ENCODE measurements at places on chromosomes 12 and 14.

GRCh38 chr12:108302403-108303311, 36.5 kb downstream of the CMKLR1 start:
- no peak for DNase-seq

DNA sequence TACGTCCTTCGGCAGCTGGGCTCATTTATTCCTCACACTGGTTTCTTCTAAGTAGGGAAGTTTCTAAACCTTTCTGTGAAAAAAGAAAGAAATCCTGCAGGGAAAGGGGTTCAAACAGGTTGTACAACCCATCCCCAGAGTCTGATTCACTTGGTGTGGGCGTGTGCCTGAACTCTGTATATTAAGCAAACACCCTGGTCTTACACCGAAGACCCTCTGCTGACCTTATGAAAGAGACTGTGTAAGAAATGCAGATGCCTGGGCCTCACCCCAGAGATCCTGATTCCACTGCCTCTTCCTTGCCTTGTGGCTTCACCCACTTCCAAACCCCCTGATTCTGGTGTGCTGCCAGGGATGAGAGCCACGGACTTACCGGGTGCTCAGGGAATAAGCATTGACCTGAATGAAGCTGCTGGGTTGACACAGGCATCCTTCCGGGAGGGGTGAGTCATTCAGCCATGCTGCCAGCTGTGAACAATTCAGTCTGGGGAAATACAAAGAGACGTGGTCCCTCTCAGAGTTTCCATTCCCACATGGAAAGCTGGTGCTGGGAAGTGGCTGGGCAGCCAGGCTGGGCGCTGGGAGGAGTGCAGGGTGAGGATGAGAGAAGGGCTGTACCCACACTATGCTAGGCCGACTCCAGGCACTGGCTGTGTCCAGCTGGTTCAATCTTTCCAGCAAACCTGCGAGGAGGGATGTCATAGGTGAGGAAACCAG, 26.5 kb upstream of the ACTN1 start:
- no peak for DNase-seq

GRCh38 chr12:58925751-58926150, 5.4 kb upstream of the LRIG3 start:
- no peak for DNase-seq

DNA sequence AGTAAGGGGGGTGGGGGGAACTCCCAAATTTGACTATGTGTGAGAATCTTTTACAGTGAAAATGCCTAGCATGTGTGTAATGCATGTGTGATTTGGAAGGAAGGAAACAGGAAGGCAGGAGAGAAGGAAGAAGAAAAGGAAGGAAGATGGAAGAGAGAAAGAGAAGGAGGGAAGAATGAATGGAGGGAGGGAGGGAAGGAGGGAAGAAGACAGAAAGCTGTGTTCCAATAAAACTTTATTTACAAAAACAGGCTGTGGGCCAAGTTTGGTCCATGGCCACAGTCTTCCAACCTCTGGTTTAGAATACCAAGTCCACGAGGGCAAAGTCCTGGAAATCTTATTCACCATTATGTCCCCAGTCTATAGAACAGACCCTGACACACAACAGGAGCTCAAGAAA, 278.9 kb downstream of the KSR2 start:
- no peak for DNase-seq

DNA sequence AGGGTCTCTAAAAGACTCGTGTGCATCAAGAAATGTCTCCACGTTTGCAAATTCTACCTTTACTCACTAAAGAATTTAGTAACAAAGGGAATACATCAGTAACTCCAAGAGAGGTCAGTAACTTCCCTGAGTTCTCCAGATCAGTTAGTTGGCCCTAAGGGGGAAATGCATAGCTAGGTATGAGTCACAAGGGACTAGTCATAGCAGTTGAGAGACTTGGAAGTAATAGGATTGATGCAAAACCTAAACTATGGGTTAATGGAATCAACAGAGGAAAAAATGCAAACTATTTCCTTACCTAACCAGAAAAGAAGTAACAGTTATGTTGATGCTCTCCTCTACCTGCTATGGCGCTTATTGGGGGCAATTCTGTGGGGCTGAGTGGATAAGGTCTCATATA, 148.8 kb upstream of the GARIN6 start:
- no peak for DNase-seq

DNA sequence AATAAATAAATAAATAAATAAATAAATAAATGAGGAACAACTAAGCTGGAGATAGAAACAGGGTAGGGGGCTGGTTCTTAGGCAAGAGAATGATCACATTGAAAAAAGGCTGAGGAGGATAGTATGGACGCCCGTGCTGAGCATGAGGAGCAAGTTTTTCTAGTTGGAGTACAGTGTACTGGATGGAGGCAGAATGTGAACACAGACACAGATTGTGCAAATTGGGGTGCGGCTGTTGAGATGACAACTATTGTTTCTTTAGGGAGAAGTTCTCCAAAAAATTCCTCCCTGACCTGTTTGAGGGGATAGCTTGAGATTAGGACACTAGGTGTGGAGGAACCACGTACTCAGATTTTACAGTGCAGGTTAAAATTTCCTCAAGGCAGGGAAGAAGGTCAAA, 979 bp upstream of the BIN2 start:
- no peak for DNase-seq

DNA sequence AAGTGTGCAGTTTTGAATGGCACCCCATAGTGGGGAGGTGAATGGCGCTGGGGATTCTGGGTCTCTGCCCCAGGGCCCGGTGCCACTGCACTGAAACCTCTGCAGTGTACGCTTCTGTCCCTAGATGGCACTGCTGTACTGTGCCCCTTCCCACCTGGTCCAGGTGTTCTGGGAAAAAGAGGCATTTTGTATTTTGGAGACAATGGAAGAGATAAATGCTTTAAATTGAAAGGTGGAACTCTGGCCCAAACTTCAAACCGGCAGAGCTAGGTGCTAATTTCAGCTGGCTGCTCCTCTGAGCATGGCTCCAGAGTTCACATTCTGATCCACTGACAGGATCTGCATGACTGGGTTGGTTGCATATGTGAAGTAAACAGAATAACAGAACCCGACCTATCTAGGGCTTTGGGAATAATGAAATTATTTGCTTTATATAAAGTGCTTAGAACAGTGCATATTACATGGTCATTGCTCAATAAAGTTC, 52.2 kb downstream of the KRT80 start:
- no peak for DNase-seq

- no peak for DNase-seq
Observed at GRCh38 chr12:108849660-108850059, 7.7 kb downstream of the SSH1 start.
